Activated naive CD4-positive, alpha-beta T cell treated with anti-CD3 and anti-CD28 coated beads, Interleukin-2, amount 50 U/mL, for 72 hours (primary cell): ENCODE measurements at places on chromosomes 2 and 18.

- DNase-seq: no peak
Measured at GRCh38 chr2:233680361-233681045, 1.2 kb upstream of the UGT1A7 start.

GRCh38 chr18:31942291-31942998 lies 483 bp downstream of the TRAPPC8 start:
- DNase-seq: no peak

DNA sequence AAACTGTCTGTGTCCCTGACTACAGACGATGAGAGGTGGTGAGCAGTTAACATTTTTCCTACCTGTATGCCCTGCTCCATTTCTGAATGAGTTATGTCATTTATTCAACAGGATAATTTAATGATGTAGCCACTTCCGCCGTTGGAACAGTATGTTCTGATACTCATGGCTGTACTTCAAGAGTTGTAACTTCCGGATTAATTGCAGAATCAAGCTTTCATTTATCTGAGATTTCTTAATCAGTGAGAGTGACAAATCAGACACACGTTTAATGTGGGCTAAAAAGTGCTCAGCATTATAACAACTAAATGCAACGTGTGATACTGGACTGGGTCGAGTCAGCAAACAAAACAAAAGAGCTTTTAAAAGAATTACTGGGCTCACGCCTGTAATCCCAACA lies 107.7 kb downstream of the KCTD1 start:
- no peak for DNase-seq

GRCh38 chr2:106053116-106053515 lies 141.0 kb downstream of the UXS1 start:
- no peak for DNase-seq

DNA sequence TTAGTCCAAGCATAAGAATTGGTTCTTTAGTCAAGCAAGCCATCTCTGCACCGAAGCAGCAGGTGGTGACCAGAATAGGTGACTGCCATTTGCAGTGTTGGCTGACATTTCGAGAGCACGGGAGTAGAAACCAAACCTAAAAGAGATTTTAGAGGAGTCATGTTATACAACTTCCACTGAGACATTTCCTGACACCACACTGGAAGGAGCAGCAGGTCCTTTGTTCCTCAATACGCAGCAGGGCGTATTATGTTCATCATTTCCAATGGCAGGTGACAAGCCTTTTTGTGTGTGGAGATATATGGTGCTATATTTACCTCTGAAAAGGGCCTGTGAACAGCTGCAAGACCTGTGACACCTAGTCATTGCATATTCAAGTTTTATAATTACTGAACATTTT lies 418.8 kb upstream of the NETO1 start:
- no peak for DNase-seq

DNA sequence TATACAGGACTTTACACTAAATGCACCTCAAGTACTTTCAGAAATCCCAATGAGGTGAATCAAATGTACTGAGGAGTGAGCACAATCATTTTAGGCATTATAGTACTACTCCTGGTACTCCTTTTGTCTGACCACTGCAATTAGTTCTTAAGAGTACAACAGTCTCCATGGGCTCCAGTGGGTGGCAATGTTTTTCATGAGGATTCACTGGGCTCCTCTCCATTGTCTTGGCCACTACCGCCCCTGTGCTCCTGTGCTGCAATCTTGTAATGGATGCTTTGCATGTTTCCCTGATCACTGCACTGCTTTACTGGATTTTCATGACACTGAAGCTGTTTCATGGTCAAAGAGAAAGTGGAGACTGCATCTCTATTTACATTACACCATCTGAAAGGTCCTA lies 268.5 kb upstream of the ZSWIM2 start:
- no peak for DNase-seq

GRCh38 chr18:9933865-9934264 lies 20.0 kb downstream of the VAPA start:
- DNase-seq: no peak

- DNase-seq: no peak
Measured at GRCh38 chr2:205403244-205403825, 279.0 kb upstream of the NRP2 start.
